Retinal pigment epithelial cell (primary cell): ENCODE measurements at places on chromosomes 1 and 21.
A peak's percentile ranks its signal among the peaks of the same experiment; 100 is the strongest.

DNA sequence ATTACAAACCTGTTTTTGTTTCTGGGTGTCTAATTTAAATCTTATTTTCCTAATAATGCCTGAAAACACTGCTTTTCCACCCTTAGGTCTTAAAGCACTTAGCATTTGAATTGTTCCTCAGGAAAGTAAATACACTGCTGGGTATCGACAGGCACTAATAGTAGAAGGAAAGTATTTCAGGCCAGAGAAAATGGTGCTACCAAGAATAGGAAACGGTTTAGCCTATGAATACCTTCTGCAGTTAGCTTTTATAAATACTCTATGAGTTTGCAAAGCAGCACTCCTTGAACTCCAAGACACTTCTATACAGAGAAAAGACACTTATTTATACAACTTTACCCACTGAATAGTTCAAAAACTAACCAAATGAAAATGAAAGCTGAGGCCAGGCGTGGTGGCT, 6.8 kb downstream of the FUBP1 start:
- DNase-seq = no peak

DNA sequence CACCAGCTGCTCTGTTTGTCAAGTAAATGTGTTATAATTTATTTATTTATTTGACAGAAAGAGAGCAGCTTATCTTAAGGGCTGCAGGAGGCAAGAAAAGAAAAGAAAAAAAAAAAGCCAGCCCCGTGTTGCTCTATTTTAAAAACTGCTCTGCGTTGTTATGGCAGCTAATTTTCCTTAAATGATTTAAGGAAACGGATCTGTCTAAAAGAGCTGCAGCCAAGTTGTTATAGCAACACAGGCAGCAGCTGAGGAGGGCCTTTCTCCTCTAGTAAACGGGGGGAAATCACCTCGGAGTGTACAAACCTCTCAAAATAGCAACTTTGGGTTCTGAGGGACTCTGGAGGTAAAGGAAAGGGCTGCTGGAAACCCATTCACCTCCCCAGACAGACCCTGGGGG, 149.2 kb downstream of the BEND5 start:
- no peak for DNase-seq

- DNase-seq = no peak
These were observed 32.4 kb downstream of the AHDC1 start for GRCh38 chr1:27571439-27572018.

- DNase-seq = no peak
These were observed 10.0 kb downstream of the STMN1 start for GRCh38 chr1:25896266-25896665.

DNA sequence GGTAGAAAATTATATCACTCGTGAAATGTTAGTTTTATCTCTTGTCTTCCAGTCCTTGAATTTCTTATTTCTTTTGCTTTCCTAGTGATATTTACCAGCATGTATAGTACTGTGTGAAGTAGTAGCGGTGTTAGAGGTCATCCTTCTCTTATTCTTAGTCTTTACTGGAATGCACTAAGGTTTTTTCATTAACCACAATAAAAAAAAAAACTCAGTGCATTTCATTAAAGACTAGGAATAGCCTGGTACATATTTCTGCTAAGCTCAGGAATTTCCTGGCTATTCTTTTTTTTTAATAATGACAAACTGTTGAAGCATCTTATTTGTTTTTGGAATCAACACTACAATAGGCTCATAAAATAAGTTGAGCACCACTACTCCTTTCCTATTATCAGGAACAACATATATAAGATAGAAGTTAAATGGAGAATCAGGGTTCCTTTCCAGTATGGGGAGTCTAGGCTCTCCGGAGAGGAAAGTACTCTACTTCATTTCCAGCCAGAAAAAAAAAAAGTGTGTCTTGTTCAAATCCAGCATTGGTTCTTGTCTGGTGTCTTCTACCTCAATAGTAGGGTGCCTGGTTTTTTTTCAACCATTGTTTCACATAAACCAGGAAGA, 60.0 kb downstream of the TNFSF18 start:
- DNase-seq = peak; percentile 82

DNA sequence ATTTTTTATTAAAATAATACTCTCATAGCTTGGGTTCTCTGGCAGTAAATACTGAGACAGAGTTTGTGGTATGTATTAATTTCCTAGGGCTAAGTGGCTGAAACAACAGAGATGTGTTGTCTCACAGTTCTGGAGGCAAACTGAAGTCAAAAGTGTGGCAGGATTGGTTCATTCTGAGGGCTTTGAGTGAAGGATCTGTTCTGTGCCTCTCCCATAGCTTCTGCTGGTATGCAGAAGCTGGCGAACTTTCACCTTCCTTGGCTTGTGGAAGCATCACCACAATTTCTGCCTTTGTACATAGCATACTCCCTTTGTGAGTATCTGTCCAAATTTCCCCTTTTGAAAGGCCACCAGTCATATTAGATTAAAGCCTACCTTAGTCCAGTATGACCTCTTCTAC, 21.0 kb downstream of the RNPC3 start:
- DNase-seq = no peak

DNA sequence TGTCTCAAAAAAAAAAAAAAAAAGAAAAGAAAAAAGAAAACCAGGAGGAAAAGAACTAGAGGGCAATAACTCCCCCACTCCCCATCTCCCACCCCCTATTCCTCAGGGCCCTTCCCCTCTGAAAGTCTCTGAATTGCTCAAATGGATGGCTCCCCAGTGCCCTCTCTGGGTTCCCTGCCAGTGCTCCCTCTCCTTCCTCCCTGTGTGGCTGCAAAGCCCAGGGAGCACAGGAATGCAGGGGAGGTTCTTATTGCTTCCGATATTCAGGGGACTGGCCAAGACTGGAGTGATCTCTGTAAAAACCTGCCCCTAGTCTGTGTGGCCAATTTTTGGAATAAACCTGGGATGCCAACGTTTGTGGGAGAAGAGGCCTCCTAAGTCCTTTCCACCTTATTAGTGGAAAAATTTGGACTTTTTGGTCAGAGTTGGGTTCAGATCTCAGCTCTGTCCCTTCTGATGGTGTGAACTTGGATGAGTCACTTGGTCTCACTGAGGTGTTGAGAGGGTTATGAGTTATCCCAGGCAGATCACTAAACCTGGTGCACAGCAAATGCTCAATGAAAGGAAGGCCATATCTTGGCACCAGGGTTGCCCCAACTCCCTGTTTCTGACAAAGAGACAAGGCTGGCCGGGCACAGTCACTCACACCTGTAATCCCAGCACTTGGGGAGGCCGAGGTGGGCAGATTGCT, 13.4 kb upstream of the ARHGEF10L start:
- no peak for DNase-seq

GRCh38 chr1:59673573-59674450, 140.9 kb upstream of the HOOK1 start:
- no peak for DNase-seq

DNA sequence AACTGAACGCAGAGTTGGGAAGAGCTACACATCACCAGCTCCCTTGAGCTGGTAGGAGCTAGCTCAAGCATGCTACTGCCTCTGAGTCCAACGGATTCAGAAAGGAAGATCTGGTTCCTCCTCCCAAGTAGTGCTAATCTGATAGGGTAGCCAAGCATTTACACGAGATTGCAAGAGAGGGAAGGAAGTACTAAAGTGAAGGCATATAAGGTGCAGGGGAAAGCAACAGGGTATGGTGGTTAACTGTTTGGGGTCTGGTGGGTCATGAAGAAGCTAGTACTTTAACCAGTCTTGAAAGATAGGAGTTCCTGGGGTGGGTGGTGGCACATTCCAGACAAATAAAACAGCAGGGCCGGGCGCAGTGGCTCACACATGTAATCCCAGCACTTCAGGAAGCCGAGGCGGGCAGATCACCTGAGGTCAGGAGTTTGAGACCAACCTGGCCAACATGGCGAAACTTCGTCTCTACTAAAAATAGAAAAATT, 20.2 kb upstream of the ZNF436 start:
- DNase-seq = no peak

DNA sequence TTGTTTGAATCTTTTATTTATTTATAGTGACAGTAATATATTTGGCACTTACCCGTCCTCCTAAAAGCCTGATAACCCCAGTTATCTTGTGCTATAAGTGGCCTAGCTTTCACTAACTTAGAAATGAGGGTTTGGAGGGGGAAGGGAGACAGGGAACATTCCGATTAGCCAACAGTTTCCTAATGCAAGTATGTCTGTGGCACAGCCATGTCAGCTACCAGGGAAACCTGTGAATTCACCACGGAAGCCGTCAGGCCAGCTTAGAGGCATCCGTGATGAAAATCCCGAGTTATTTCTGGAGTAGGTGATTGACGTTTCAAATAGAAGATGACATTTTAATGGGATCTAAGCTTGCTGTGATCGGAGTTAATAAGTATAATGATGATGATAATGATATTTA, 39.4 kb upstream of the BCL10 start:
- no peak for DNase-seq

DNA sequence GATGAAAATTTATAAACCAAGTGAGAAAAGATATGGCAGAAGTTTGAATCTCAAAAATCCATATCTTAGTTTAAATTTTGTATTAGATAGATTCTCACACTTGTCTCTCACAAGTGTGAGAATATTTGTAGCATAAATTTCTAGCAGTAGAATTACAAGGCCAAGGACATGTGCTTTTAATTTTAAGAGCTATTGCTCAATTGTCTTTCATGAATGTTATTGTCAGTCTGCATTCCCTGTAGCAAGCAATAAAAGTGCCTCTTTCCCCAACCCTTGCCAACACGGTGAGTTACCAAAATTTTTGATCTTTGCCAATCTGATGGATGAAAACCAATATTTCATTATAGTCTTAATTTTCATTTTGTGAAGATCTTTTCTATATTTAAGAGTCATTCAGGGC, 64.0 kb downstream of the CTH start:
- no peak for DNase-seq

DNA sequence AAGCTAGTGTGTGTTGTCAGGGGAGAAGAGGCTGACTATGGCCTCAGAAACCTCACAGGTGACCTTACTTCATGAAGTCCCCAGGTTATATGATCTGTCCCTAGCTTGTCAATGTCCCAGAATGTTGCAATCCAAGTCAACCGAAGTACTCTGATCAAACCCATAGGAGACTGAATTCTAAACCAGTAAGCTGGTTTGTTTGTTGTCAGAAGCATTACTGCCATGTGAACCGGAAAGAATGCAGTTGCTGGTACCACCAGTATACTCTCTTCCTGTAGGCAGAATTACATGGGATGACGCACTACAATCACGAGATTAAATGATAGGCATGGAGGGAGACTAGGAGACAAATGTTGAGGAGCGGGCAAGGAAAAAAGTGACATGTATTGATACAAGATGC, 26.1 kb upstream of the MAN1A2 start:
- no peak for DNase-seq

DNA sequence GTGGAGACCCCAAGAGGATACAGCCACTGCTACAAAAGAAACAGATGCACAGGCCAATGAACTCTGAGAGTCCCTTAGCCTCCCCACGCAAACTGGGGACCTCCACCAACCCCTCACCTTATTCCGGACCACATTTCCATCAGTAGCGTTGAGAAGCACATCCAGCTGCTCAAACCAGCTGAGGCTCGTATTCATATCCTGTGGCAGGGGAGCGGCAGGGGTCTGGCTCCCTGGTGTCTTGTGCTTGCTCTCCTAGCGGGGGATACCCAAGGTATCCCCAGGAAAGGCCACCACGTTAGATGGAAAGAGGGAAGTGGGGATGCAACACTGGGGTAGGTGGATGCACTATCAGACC, 481 bp downstream of the CCDC163 start:
- no peak for DNase-seq

- peak; percentile 85 for DNase-seq
These were observed 7.9 kb downstream of the H6PD start for GRCh38 chr1:9242338-9242969.

DNA sequence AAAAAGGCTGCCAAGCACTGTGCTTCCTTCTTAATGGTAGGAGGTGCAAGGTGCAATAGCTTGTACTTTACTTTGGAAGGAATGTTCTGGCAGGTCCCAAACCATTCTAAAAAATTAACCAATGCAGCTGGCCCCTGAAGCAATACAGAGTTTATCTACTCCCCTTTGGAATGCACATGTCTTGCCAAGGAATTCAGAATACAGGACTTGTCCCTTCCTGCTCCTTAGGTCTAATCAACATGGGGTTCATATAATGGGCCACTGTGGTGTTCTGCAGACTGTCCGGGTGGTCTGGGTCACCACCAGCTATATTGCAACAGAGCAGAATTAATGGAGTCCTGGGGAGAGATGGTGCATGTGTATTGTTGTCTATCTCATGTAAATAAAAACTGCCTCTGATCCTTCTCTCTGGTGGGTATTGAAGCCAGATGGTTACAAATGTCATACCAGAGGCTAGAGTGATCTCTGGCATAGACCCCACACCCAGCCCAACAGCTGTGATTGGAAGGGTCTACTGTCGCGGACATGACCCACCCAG, 112.8 kb downstream of the RIPK4 start:
- no peak for DNase-seq

GRCh38 chr1:109821221-109821669, 57.5 kb upstream of the EPS8L3 start:
- DNase-seq = peak; percentile 79

- no peak for DNase-seq
These were observed 22.7 kb upstream of the CHIA start for GRCh38 chr1:111267801-111268508.

GRCh38 chr1:95627244-95627643, 393.2 kb downstream of the RWDD3 start:
- DNase-seq = no peak

GRCh38 chr1:171389171-171389570, 75.2 kb downstream of the FMO4 start:
- no peak for DNase-seq

- no peak for DNase-seq
These were observed 360.5 kb upstream of the DAB1 start for GRCh38 chr1:57784356-57784755.

DNA sequence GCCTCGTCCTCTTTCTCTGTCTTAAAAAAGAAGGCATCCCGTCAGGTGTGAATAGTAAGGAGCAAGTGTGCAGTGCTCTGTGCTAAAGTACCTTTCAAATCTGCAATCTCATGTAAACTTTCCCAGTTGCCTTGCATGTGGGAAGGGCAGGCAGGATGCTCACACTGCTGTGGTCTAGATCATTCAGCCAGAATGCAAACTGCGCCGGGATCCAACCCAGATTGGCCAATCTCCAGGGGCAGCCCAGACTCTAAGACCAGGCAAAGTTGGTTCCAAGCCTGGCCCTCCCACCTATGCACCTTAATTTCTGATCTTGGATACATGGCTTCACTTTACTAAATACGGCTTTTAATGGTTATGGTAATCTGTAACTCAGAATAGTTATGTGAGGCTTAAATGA, 3.2 kb upstream of the MAP1LC3C start:
- DNase-seq = no peak

DNA sequence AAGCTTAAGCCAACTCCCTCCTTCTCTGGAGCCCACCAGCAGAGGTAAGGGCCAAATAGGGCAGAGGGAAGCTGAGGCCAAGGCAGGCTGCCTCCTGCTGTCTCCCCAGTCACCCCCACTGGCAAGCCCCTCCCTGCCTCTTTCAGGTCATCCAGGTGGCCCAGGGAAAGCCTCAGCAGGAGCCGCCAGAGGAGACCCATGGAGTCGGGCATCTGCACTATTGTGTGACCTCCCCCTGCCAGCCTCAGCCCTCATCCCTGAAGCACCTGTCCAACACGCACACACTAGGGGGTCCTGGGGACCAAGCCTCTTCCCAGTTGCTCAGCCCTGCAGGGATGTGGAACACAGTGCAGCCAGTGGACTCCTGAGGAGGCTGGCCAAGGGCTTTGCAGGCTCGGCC, 5.3 kb upstream of the NAXE start:
- DNase-seq = no peak

GRCh38 chr1:91552091-91552490, 51.4 kb downstream of the CDC7 start:
- no peak for DNase-seq
